Neural progenitor cell (in vitro differentiated cells): ENCODE measurements at places on chromosomes 7 and 10. TPM values are rescaled to one million over a fixed set of nuclear protein-coding genes. Genes with fewer than 3 reads are reported as not detected.

Gene GIMAP8
- total RNA-seq, result not detected in 2 replicates

- DNase-seq, result no peak
Observed at GRCh38 chr7:7642081-7642480, 1.5 kb downstream of the UMAD1 start.

DNA sequence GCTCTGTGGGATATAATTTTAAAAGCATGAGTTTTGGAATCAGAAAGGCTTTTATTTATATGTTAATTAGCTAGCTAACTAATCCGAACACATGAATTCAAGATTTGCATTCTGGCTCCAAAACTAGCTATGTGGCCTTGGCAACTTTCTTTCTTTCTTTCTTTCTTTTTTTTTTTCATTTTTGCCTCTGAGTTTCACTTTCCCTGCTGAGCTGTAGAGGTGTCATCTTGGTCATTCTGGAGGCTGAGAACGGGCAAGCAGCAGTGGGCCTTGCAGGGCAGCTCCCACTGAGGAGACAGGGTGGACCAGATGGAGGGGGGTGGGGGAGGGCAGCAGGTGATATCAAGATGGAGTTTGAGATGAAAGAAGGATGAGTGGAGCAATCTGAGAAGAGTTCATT is 24.8 kb upstream of the SFMBT2 start:
- DNase-seq, result no peak

DNA sequence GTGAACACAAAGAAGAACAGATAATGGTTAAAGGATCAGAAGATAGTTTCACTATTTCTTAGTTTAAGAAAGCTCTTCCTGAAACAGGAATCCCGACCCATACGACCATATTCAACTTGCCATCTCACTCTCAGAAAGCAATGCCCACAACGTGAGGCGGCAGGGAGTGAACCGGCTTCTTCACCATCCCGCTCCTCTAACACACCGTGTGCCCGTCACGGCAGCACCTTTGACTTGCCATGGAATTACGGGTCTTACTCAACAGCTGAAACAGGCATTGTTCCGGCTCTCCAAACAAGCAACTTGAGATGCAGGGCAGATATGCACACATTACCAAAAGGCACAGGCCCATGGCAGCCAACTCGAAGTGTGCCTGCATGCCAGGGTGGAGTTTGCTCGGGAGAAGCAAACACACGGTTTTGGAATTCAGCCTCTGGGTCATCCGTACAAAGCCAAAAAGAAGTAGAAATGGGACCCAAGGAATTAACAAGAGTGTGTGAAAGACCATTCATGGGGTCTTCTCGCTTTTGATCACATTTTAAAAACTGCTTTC is 293.6 kb downstream of the DNAJB6 start:
- DNase-seq, result no peak

GRCh38 chr7:92988941-92989545 is 128.7 kb downstream of the SAMD9 start:
- DNase-seq, result no peak

Gene OPALIN
- total RNA-seq, result not detected in 2 replicates

DNA sequence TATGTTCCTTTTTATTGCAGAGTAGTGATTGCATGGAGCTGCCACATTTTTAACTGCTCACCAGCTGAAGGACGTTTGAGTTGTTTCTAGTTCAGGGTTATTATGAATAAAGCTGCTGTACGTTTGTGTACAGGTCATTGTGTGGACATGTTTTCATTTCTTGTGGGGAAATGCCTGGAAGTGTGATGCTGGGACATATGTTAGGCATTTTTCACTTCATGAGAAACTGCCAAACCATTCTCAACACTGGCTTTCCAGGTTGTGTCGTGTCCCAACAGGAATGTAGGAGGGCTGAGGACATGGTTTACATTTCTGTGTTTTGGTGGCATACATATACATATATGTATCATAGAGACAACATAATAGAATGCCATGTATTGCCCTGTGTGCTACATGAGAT is 73.0 kb downstream of the NEURL1 start:
- no peak for DNase-seq

Gene C7orf33
- total RNA-seq, result not detected in 2 replicates

DNA sequence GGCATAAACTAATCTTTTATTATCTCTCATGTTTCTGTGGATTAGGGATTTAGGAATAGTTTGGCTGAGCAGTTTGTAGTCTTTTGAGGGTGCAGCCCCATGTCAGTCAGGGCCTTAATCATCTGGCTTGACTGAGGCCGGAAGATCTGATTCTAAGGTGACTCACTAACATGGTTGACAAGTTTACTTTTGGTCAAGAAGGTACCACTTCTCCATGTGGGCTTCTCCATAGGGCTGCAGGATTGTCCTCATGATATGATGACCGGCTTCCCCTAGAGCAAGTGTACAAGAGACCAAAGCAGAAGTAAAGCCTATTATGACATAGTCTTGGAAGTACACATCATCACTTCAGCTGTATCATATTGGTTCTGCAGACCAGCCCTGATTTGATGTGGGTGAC is 45.9 kb upstream of the OIT3 start:
- DNase-seq, result no peak

- DNase-seq, result peak; percentile 65
Observed at GRCh38 chr7:139035586-139036353, at the start of gene ZC3HAV1L. ZC3HAV1L (minus strand) TSS chr7:139036042; CDS start chr7:139036017, 25 bp downstream.

Gene WAC
- total RNA-seq, result 138 and 174 TPM in 2 replicates

GRCh38 chr10:93947055-93947454 is 46.7 kb upstream of the PLCE1 start:
- peak; percentile 21 for DNase-seq

Gene CTAGE15
- total RNA-seq, result 0.19 and 0.50 TPM in 2 replicates

- no peak for DNase-seq
Observed at GRCh38 chr7:7156663-7157062, 25.7 kb upstream of the C1GALT1 start.

Gene SUFU
- 11.5 and 14.7 TPM in 2 replicates for total RNA-seq

DNA sequence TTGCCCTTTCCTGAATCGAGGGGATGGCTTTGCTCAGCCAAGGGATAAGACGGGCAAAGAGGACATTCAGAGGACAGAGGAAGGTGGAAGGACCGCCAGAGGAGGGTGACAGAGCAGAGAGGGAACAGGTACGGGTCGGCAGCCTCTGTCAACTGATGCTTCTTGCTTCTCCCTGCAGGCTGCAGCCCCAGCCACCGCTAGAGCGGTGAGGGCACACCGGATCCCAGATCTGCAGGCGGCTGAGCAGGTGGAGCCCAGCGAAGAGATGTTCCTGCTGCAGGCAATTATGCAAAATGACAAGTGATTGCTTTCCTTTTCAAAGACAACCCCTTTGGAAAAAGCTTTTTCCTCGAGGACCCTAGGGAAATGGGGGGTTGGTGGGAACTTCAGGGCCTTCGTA is 181.9 kb upstream of the ANKRD30A start:
- DNase-seq, result no peak

DNA sequence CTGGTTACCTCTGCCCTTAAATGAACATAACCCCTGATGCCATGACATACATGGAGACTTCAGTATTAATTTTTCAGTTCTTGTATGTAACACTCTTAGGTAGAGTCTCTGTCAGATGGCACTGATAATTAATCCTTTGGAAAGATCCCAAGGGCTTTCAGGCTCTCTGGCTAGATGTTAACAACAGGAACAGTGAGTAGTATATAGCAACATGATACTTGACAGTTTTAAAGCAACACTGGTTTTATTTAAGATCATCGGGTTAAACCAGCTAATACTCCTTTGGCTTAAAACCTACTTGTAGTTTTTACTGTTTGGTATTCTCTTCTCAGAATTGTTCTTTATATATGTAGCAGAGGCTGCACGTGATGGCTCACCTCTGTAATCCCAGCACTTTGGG is 27.3 kb downstream of the AHCYL2 start:
- DNase-seq, result no peak

GRCh38 chr7:128113839-128114238 is 82.6 kb upstream of the LRRC4 start:
- DNase-seq, result no peak

GRCh38 chr7:139669106-139670061 is 108.4 kb downstream of the HIPK2 start:
- DNase-seq, result no peak

DNA sequence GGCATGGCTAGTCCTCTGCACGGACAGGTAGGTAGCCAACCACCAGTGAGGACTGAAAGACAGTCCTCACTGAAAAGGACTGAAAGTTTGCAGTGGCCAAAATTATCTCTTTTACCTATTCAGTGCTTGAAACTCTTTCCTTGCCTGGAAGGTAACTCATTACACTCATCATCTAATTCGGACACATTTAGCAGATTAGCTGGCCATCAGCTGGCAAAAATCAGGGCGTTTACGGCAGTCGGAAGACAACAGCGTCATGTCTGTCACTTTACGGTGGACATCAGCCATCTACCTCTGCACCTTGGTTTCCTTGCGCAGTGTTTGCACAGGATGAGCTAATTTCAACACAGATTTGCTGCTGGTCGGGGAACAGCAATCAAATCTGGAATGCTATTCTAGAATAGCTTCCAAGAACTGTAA is 740 bp downstream of the ANXA7 start:
- DNase-seq, result peak; percentile 59
